Stimulated activated CD4-positive, alpha-beta T cell treated with anti-CD3 and anti-CD28 coated beads, Interleukin-12 subunit alpha, Interleukin-12 subunit beta, amount 100 ng/mL, for 48 hours (primary cell): ENCODE measurements at places on chromosomes 5 and 9.

DNA sequence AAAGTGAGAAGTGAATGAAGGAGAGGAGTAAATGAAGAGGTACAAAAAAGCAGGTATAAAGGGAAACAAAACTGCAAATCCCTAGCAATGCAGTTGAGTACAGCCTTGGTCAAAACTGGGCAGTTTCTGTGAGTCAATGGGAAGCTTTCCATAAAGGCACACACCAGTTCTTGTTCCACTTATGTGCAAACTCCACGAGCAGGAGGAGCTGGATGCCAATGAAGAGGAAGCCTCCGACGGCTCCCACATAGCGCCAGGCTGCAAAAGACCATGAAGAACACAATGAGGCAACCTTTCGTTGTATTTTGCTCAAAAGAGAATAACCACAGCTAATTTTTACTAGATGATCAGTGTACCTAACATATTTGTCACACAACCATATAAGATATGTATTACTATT lies 81.1 kb downstream of the SERINC5 start:
- DNase-seq: no peak

- no peak for DNase-seq
Measured at GRCh38 chr9:91676046-91676445, 252.4 kb upstream of the NFIL3 start.

DNA sequence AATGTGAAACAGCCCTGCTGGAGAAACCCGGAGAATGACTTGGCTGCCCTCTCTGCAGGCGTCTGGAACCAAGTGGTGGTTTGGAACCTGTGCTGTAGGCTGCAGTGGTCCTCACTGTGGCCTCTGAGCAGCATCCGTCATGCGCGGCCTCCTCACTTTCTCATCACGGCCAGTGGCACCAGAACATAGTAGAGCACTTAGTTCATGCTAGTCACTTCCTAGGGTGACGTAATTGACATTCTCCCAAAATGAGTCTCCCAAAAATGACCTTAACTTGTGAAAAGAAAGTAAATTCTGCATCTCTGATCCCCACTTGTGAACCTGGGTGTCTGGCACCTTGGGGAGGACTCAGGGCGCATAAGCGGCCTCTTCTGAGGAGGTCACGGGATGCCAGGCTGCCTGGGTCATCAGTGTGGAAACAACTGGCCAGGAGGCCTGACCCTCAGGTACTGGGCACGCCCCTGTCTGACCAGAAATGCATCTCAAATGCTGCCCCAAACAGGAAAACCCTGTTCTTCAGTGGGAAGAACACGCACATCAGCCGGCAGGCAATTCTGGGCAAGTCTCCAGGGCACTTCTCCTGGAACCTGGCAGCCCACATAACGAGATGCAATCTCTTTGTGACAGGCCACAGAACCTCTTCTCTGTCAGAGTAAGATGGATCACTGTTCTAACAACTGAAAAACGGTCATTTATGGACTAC lies 36.6 kb upstream of the SPTLC1 start:
- no peak for DNase-seq

GRCh38 chr9:121861501-121862180 lies 210.2 kb downstream of the DAB2IP start:
- DNase-seq: no peak

DNA sequence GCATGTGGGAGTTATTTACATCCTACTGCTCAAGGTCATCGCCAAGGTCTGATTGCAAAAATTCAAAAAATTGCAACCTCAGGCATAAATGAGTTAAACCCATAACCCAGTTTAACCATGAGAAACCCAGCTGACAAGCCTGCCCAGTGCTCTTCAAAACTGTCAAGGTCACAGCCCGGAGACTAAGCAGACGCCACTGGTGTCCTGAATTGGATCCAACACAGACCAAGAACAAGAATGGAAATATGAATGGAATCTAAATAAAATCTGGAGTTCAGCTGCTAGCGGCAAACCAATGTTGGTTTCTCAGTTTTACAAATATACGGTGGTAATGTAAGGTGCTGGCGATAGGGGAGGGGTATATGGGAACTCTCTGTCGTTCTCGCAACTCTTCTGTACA lies 201.5 kb upstream of the MVB12B start:
- no peak for DNase-seq

GRCh38 chr5:137594717-137595116 lies 95.6 kb upstream of the SPOCK1 start:
- DNase-seq: no peak

DNA sequence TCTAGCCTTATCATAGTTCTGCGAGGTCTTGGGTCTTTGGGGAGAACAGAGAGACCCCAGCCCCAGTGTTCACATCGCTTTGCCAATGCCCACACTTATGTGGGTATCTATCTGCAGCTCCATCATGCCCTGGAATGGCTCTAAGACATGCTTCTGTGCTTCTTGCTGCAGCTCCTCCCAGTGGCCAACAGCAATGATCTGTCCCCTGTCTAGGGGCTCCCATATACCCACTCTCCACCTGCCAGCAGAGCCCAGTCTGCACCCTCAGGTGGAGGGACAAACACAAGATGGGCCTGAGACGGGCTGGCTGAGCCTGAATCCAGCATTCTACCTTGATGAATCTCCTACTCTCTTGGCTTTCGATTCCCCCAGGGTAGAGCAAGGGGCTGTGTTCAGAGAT lies 14.6 kb upstream of the DAP start:
- DNase-seq: no peak

DNA sequence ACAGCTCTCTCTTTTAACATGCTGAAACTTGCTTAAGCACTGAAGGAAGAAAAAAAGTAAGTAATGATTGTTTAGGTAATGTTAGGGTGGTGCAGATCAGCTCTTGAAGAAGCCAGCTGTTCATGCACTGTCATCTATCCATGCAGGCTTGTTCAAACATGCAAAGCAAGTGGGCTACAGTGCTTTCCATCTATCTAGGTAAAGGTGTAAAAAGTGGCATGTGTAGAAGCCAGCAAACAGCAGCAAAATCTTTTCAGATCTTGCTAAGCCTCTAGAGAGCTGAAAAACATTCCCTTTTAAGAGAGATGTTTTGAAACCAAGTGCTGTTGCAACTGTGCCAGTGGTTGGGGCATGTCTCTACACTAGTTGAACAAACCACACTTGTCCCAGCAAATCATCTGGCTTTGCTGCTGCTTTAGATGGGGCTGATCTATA lies 214.4 kb downstream of the EFNA5 start:
- no peak for DNase-seq

DNA sequence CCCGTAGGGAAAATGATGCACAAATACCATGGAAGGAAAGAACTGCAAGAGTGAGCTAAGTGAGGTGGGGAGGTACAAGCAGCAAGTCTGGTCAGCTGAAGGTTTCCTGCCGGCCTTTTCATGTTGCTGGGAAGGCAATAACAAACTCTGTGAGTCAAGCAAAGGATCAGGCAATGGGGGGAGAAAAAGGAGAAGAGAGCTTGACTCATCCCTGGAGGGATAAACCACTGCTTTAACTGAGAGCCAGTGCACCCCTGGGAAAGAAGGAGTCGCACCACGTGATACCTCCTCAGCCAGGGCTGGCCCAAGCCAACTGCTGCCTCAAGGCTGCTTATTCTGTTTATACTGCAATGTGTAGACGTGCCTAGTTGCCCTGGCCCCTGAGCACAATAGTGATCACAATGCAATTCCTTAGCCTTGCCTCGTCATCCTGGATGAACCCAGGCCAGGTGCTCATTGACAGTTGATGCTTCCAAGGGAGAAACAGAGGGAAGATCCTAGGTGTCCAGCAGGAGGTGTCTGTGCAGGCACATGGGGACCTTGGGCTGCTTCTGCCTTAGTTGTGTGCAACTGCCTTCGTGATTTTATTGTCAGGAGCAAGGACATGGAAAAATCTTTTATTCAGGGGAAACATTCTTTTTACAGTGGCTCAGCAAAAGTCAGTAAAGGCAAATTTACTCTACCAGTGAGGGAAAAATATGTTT lies 203.0 kb upstream of the TUT7 start:
- no peak for DNase-seq

DNA sequence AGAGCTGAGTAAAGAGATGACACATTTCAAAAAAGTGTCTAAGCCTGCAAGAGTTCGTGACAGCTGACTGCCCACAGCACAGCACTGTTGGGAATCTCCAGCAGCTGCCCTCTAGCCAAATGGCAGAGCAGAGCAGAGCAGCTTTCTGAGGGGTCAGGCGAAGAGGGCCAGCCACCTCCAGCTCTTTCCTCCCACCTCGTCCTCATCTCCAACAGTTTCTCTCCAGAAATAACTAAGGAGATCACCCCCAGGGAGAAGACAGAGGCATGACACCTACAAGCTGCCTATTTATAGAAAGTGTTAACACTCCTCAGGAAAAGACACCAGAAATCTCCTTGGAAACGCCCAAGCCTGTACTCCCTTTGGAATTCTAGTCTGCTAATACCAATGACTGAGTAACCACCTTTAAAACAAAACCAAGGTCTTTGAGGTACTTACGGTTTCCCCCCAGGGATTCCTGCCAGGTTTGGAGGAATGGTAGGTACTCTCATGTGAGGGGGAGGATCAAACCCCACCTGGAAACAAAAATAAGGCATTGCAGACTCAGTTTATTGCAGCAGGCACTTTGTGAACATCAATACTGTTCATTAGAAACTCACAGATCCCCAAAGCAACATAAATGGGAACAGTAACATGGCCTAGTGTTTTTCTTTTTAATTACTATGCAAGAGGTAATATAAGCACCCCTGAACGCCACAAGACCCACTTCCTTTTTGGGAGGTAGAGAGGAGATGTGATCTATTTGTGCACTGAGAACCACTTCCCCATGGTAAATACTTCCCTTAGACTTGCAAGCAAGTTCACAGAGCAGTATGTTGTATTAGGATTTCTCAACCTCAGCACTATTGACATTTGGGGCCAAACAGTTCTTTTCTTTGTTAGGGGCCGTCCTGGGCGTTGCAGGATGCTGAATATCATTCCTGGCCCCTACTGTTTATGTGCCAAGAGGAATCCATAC lies 79.3 kb downstream of the TLE1 start:
- no peak for DNase-seq

DNA sequence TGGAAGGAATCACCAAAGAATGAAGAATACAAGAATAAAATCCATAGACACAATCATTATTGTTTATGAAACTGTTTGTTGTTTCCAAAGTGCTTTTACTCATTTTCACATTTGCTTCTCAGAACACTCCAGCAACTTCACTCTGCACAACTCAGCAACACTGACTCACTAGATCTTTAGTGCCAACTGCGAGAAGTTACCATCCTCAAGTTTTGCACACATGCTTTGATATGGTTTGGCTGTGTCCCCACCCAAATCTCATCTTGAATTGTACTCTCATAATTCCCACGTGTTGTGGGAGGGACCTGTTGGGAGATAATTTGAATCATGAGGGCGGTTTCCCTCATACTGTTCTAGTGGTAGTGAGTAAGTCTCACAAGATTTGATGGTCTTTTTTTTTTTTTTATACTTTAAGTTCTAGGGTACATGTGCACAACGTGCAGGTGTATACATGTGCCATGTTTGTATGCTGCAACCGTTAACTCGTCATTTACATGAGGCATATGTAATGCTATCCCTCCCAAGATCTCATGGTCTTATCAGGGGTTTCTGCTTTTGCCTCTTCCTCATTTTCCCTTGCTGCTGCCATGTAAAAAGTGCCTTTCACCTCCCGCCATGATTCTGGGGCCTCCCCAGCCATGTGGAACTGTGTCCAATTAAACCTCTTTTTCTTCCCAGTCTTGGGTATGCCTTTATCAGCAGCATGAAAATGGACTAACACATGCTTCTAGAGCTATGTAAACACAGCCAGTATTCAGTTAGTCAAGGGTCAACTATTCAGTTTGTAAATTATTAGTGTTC lies 36.9 kb downstream of the CLINT1 start:
- DNase-seq: no peak

DNA sequence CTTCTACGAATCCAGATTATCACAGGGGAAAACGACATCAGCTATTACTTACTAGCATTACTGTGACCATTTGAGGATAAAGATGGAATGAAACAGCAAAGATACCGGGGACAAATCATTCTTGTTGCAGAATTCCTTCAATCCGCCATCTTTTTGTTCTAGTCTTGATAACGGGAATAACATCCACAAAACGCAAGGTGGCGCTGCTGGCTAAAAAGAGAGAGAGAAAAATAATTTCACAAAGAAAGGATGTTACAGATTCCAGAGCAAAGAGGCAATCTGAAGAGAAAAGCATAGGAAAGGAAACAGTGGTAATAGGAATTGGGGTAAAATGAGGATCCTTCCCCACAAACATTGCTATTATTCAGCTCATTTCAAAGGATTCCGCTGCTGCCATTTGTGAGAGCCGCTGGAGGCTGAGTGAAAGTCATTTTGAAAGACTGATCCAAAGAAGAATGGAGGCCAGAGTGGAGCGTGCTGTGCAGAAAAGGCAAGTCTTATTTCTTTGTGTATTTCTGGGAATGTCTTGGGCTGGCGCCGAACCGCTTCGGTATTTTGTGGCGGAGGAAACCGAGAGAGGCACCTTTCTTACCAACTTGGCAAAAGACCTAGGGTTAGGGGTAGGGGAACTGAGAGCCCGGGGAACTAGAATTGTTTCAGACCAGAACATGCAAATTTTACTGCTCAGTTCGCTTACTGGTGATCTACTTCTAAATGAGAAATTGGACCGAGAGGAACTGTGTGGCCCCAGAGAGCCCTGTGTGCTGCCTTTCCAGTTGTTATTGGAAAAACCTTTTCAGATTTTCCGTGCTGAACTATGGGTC lies at the start of gene PCDHB7:
PCDHB7 (plus strand) TSS at position 264 of the 824 bp plus-strand sequence; CDS start at position 456, 192 bp downstream.
- no peak for DNase-seq

DNA sequence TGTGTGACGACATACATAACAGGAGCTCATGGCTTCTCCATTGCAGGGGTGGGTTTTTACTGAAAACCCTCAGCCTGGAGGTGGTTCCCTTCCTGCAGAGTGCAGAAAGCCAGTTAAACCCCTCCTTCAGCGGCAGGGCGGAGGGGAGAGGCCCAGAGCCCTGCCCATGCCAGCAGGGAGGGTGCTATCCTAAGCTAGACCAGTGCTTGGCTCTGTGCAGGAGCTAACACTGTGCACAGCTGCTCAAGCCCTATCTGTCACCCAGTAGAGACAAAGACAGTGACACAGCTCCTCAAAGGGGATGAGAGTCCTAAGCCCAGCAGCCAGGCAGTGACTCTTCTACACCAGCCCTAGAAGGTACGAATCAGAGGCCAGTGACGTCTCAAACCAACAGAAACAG lies 70.0 kb upstream of the ZSWIM6 start:
- no peak for DNase-seq

- no peak for DNase-seq
Measured at GRCh38 chr5:128224336-128224735, 140.8 kb downstream of the SLC12A2 start.

- DNase-seq: no peak
Measured at GRCh38 chr9:37745970-37746369, 7.6 kb upstream of the TRMT10B start.

- no peak for DNase-seq
Measured at GRCh38 chr5:125215593-125215992, 469.2 kb upstream of the ZNF608 start.

GRCh38 chr5:138966236-138966985 lies 91.3 kb upstream of the LRRTM2 start:
- DNase-seq: no peak

GRCh38 chr9:133888809-133889491 lies 103.2 kb downstream of the VAV2 start:
- DNase-seq: no peak
